ENCODE measurements at places on chromosomes 12 and 14. TPM values are rescaled to one million over a fixed set of nuclear protein-coding genes. Genes with fewer than 3 reads are reported as not detected.

- H3K27ac ChIP-seq = no peak overlapping the region
- H3K4me3 ChIP-seq = no peak overlapping the region
- H3K4me1 ChIP-seq = no peaks in the 10 kb centered on the region
Measured at GRCh38 chr14:42319996-42320395, 713.3 kb downstream of the LRFN5 start.

- no peaks in the 10 kb centered on the region for H3K27me3 ChIP-seq
- no peaks in the 10 kb centered on the region for H3K4me1 ChIP-seq
- H3K4me3 ChIP-seq = no peak overlapping the region
- no peak for DNase-seq
- no peaks in the 10 kb centered on the region for H3K36me3 ChIP-seq
- no peak overlapping the region for H3K27ac ChIP-seq
Measured at GRCh38 chr14:23877111-23877510, 76.5 kb upstream of the DHRS4 start.

DNA sequence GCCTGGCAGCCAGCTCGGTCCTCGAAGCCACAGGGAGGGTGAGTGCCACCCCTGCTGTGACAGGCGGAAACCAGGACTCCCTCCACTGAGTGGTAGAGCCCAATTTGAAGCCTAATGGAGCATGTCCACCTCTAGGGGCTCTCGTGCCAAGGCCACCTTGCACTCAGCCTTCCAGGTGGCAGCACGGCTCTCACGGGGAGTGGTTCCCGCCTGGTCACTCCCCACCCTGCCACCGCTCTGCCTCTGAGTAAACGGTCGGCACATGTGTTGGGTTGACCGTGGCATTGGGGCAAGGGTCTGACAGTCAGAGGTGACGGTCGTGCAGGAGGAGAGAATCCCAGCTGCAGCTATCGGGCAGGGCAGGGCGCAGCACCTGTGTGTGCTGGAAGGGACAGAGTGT is 34.8 kb downstream of the IL31 start:
- no peak overlapping the region for H3K27ac ChIP-seq
- DNase-seq = no peak
- no peaks in the 10 kb centered on the region for H3K27me3 ChIP-seq
- H3K4me1 ChIP-seq = no peaks in the 10 kb centered on the region
- no peak overlapping the region for H3K4me3 ChIP-seq

KRT84 gene
- total RNA-seq = not detected
